ENCODE measurements at places on chromosomes 4 and X.

- no peak for DNase-seq
Observed at GRCh38 chrX:134396174-134396573, 63.8 kb upstream of the HPRT1 start.

DNA sequence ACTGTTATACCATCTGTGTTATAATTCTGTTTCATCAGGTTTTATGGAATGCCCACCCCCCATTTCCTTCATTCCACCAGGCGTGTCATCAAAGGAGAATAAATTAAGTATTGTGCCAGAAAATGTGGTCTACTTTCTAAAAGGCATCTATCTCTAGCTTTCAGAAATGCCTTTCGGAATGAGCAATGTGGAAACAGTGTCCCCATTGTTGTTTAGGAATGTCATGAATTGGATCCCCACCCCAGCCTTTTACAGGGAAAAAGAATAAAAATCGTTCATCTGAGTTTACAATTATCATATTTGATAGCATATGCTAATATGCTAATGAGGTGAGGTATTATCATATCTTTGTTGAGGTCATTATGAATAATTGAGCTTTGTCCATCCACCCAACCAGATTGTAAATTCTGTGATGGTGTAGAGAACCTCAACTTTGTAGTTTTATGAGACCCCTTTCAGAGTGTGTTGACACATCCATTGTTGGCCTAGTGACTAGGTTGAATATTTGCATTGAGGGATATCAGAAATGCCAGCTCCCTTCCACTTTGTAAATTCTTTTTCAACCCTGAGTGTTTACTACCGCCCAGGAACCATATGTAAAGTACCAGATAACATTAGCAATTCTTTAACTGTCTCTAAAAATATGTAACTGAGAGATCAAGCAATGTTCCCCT is 56.2 kb upstream of the CCDC160 start:
- DNase-seq = no peak

DNA sequence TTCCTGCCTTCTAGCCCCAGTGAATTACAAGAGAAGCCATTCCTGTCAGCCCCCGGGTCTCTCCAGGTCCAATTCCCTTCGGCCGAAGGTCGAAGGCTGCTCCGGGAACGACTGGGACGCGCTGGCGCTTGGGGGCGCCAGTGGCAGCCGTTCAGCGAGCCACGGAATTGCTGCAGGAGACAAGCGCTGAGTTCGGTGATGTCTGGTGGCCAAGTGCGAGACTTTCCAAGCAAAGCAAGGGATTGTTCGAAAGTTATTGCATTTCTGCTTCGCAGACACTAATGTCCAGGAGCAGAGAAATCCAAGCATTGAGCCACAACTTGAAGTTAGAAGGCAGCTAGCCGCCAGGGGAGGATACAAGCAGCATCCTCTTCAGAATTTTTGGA is 1.1 kb upstream of the DKK2 start:
- DNase-seq = peak; percentile 74

- DNase-seq = no peak
Observed at GRCh38 chr4:175330236-175330635, 412.1 kb downstream of the ADAM29 start.

GRCh38 chr4:147085781-147086180 is 140.1 kb upstream of the TTC29 start:
- no peak for DNase-seq

- no peak for DNase-seq
Observed at GRCh38 chrX:103520386-103520785, 1.1 kb upstream of the RAB40A start.

DNA sequence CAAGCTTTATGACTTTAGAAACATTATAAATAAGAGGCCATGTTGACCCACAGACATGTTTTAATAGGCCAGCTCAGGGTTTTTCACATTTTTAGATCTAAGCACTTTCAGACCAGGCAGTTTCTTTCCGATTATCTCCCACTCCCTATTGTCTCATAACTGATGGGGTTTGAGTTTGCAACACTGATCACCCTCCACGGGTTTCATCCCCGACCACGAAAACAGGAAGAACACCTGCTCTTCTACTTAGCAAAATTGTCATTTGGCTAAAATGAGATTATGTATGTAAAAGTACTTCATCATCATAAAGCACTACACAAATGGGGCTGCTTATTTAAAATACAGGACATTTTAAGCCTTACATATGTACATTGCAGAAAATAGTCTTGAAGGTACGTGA is 407.9 kb downstream of the HNRNPD start:
- DNase-seq = no peak

- DNase-seq = no peak
Observed at GRCh38 chr4:40255393-40256281, 58.8 kb downstream of the RHOH start.

GRCh38 chrX:30589146-30589888 is 11.8 kb upstream of the TASL start:
- no peak for DNase-seq

DNA sequence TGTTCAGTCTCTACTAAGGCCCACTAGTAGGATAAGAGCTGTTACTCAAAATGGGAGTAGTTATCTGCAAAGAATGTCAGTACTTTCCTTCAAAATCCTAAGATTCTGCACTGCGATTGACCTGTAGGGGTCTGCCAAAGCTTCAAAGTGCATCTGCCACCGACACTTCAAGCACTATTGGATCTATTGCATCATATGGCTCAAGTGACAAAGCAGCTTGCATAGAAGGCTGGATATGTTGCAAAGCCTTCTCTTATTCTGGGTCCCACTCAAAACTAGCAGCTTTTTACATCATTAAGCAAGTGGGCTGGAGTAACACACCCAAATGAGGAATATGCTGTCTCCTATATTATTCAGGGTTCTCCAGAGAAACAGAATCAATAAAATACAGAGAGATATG is 115.4 kb upstream of the EMCN start:
- no peak for DNase-seq

- DNase-seq = no peak
Observed at GRCh38 chrX:88416002-88416401, 331.0 kb upstream of the CPXCR1 start.

GRCh38 chr4:139567159-139567870 is 11.3 kb upstream of the SETD7 start:
- DNase-seq = no peak

DNA sequence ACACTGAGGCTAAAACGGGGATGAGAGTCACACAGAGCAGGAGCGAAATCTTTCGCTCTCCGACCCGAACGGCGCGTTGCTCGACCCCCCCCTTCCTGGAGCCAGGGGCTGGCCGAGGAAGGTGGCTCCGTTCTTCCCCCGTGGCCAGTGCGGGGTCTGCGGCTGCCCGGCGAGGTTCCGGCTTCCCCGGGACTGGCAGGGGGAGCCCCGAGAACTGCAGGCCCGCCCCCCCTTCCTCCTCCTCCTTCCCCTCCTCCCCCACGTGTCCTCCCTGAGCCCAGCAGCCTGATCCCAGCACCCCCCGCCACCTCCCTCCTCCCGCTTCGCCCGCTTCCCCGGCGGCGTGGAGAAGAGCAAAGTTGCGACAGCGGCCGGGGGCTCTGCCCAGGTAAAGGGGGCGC is 2.4 kb upstream of the BCORL1 start:
- DNase-seq = no peak

- no peak for DNase-seq
Observed at GRCh38 chr4:173272996-173273395, 61.2 kb downstream of the HMGB2 start.

- DNase-seq = no peak
Observed at GRCh38 chr4:76315267-76315918, 8.9 kb downstream of the STBD1 start.

GRCh38 chr4:6917461-6918271 is 8.0 kb downstream of the TBC1D14 start:
- DNase-seq = peak; percentile 59

GRCh38 chr4:145505995-145506394 is 24.3 kb downstream of the SMAD1 start:
- no peak for DNase-seq

- DNase-seq = no peak
Observed at GRCh38 chr4:167218022-167218608, 16.2 kb downstream of the SPOCK3 start.

DNA sequence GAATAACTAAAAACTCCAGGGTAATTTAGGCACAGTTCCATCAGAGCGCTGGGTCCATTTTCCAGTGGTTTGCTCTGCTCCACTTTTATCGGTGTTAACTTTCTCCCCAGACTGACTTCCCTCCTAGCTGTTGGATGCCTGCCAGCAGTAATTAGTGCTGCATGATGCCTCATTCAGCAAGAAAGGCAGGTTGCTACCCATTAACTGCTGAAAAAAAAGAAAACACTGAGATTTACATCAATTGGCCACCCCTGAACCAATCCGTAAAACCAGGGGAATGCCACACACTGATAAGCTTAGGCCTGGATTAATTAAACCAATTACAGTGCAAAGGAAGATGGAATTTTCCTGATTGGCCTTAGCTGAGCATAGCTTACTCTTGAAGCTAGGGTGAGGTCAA is 182.4 kb upstream of the CXXC4 start:
- peak; percentile 35 for DNase-seq
